Stimulated activated CD4-positive, alpha-beta T cell treated with anti-CD3 and anti-CD28 coated beads, Interleukin-1b, Interleukin-23, amount 100 ng/mL, for 48 hours (primary cell): ENCODE measurements at places on chromosomes 16 and 17.

DNA sequence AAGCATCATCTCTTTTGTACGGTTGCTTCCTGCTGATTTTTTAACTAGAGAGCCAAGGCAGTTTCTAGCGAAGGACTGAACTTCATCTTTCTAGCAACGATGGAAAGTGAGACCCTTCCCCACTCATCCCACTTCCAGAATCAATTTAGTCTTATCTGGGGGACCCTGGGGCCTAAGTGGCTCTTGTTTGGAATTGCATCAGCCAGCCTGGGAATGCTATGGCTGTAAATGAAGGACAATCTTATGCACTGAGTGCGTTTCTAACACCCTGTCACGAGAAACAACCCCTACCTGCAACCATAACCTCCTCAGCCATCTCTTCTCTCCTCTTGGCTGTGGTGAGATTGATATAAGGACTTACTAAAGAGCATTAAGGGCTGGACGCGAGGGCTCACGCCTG lies 64.8 kb downstream of the ERCC4 start:
- DNase-seq, result no peak

GRCh38 chr17:6651919-6652452 lies 424 bp downstream of the C17orf100 start:
- DNase-seq, result peak; percentile 41

DNA sequence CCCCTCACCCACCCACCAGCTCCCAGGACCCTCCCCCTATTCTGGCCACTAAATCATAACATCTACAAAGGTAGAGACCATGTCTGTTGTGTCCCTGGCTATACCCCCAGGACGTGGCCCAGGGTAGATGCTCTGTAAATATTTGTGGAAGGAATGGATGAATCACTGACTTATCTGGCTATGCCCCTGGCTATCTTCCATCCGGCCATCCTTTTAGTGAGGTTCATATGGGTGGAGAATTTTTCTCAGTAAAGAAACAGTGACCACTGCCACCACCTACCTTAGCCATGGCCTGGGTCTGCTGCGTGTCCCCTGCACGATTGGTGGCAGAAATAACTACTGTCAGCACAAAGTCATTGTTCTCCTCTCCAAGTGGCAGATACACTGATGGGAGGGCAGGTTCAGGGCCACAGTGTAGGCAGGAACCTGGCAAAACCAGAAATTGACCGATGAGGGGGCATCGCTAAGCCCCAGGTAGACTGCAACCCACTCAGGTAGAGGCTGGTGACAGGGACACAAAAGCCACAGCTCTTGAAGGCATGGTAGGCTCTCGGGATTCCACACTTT lies 63.1 kb upstream of the BCO1 start:
- no peak for DNase-seq

- DNase-seq, result no peak
Observed at GRCh38 chr16:74451951-74452758, 30.9 kb upstream of the CLEC18B start.

GRCh38 chr16:80002261-80002660 lies 401.7 kb upstream of the MAF start:
- DNase-seq, result no peak

DNA sequence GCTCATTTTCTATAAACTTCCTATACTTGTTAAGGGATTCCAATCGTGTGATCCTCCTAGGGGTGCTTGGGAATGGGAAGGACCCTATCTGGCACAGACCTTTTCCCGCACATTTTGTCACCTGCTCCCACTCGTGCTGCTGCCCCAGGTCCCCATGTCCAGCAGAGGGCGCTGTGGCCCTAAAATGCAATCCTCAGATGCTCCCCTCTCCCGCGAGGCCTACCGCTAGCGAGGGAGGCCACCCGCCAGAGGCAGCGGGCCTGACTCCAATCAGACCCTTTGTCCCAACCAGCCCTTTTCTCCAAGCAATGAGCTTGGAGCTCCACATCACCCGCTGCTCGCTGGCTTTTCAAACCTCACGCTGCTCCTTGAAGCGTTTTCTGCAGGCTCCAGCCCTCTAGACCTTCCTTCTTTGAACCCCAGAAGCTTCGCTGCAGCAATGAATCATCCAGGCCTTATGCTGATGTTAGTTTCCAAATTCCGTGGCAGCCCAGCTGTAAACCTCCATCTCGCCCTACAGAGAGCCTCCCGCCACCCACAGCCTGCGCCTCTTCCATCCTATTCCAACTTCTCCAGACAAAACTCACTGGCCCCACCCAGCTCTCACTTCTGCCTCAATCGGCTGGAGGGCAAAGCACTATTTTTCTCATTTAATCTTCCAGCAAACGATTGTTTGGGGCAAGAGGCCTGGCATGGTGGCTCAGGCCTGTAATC lies 23.6 kb upstream of the FZD2 start:
- DNase-seq, result peak; percentile 86

GRCh38 chr16:53882310-53882709 lies 178.4 kb downstream of the FTO start:
- DNase-seq, result no peak

- DNase-seq, result no peak
Observed at GRCh38 chr16:85162478-85163277, 50.4 kb upstream of the CIBAR2 start.

- peak; percentile 42 for DNase-seq
Observed at GRCh38 chr16:88999457-89000206, 22.6 kb upstream of the CBFA2T3 start.

DNA sequence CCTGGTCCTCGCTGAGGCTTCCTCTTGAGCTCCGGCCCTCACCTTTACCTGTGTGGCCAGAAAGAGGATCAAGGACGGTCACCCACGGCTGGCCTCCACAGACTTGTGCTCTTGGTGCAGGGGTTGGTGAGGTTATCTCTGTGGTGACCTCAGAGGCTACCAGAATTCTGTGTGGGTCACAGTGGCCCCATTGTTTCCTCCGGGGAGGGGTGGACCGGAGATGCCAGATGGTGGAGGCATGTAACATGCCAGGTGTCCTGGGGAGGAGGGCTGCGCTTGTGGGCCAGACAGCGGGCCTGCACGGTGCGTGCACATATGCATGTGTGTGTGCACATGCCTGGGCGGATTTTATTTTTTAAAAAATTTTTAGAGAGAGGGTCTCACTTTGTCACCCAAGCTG lies 6.3 kb downstream of the SGCA start:
- DNase-seq, result no peak

GRCh38 chr17:82238472-82239201 lies 9.8 kb downstream of the SLC16A3 start:
- DNase-seq, result peak; percentile 74

GRCh38 chr16:87580855-87581261 lies 21.4 kb upstream of the JPH3 start:
- peak; percentile 30 for DNase-seq

GRCh38 chr17:77677211-77677610 lies 281.3 kb upstream of the TNRC6C start:
- no peak for DNase-seq

DNA sequence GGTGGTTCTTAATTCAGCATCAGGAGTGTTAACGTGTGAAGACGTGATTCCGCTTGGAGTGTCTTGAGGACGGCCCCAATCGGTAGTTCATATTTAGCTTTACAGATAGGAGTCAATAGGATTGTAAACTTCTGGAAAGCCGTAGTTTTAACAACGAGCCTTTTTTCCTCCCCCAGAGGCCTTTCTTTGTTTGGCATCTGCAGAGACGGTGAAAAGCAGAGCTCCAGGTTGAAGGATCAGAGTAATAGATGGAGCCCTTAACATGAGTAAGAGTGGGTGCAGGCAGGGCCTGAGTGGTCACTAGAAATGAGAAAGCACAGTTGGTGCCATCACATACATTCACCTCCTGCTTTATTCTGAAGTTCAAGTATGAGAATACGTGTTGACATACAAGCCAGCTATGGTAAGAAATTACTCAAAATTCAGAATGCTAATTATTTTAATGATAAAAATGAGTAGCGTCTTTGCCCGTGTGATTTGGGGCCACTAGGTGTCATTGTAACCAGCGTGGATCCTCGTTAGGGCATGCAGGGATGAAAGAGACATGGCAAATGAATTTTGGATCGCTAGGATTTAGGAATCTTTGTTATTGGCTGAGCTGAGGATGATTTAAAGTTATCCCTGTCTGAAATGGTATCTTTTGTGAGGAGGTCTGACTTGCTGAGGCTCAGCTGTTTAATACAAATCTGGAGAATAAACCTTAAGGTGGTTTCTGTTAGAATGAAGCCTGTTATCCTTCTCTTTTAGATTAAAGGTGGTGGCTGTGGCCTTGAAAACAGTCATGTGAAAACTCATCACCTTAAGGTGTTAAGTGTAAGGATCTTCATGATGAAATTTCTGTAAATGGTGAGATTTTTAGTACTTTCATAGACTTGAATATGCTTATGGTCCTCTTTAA lies 18.6 kb downstream of the PRCD start:
- DNase-seq, result no peak

DNA sequence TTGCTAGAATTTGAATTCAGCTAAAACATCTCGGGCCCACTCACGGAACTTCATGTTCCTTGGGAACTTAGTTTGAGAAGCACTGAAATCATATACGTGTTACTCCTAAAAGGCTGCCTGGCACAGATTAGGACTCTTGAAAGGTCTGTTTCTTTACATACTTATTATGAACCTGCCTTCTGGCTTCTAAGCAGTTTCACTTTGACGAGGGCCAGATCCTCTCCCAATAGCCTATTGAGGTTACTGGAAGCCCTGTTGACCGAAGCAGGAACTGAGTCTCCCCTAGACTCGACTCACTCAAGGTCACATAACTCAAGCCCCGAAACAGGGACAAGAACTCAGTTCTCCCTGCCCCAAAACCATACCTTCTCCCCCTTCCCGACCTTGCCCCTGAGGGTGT lies 121.9 kb upstream of the PLCG2 start:
- DNase-seq, result no peak
